ENCODE measurements at places on chromosomes 2 and 18.

DNA sequence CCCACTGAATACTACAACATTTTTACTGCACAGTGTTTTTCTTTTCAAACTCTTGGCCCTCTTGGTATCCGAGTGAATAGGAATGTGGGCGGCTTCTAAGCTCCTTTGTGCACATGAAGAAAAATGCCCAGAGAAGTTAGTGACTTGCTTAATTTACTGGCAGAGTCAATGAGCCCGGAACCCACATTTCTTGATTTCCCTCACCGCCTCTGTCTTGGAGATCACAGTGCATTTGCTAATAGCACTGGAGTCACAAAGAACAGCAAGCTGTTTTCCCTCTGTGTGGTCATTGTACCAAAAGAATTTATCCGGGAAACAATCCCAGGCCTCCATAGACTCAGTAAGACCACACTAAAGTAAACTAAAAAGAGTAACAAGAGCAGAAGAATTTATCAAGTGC, 18.9 kb downstream of the STON1 start:
- no peak for DNase-seq

DNA sequence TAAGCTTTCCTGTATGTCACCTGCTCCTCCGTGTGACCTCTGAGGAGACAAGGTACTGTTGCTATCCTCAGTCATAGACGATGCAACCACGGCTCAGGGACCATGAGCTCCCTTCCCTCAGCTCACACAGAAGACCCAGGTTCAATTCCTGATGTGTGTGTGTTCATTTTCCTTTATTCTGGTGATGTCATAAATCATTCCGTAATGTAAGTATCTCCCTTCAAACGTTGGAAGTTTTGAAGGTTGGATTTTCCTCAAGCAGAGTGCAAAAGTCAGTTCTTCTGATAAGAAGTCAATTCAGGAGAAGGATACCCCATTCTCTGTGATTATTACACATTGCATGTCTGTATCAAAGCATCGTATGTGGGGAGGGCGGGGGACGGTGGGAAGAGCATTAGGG, 118.9 kb upstream of the FAM136A start:
- no peak for DNase-seq

GRCh38 chr2:181152226-181152625, 171.8 kb downstream of the UBE2E3 start:
- no peak for DNase-seq

GRCh38 chr2:54013996-54014395, 43.2 kb upstream of the PSME4 start:
- DNase-seq, result no peak

DNA sequence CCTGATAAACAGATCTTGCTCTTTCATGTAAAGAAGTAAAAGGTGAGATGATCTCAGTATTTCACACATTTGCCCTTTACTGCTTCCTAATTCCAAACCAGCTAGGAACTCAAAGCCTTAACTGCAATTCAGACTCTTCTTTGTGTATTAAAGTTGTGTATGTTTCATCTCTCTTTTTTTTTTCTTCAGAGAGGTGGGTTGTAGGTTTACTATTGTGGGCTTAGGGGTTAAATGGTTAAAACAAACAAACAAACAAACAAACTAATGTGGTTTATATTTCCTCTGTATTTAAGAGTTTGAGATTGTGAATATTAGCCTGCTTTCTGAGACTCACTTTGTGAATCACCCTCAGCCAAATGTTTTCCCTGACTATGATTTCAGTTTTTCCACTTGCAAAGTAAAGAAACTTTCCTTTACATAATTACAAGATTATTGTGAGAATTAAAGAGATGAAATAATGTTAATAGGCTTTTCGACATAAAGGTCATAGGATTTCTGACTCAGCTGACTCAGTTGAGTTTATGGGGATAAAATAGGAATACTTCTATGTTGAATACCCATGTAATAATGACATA, 2.8 kb downstream of the GULP1 start:
- no peak for DNase-seq

DNA sequence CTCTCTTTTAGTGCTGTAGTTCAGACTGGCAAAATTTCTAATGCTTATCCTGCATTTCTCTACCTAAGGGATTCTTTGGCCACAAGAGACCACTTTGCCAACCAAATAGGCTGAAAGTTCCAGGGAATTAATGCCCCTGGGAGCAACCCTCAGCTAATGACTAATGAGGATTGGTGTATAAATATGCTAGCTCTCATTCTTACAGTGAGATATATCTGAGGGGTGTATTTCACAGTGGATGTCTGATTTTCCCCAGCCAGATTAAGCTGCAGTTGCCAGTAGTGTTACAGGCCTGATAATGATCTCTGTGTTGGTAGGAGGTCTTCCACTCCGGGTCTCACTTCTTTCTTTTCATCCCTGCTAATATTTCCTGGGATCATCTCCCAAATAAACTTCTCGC, 90.4 kb downstream of the GULP1 start:
- no peak for DNase-seq

GRCh38 chr2:207252979-207253645, 87.4 kb upstream of the KLF7 start:
- no peak for DNase-seq

- no peak for DNase-seq
These were observed 3.6 kb upstream of the ST3GAL5 start for GRCh38 chr2:85892216-85892944.

- DNase-seq, result no peak
These were observed 18.2 kb downstream of the PTPRM start for GRCh38 chr18:7585276-7585670.

- DNase-seq, result no peak
These were observed 82.0 kb upstream of the IL1R2 start for GRCh38 chr2:101909760-101910159.

GRCh38 chr2:74186038-74186437, 7.4 kb upstream of the MOB1A start:
- peak; percentile 44 for DNase-seq

DNA sequence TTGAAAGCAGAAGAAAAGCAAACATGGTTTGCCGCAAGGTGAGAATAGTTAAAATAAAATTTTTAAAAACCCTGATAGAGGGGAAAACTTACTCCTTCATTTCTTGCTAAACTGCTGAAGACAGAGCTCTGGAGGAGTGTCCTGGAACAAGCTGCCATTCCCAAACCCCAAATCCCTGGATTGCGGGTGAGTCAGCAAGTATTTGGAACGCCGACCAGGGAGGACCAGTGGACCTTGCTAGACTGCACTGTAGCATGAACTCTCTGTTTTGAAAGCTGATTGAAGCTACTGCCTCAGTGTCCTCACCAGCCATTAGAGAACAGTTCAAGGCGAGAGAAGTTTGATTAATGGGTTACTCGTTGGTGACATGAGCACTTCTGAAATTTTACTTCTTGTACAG, 99.4 kb upstream of the RASGRP3 start:
- DNase-seq, result no peak

DNA sequence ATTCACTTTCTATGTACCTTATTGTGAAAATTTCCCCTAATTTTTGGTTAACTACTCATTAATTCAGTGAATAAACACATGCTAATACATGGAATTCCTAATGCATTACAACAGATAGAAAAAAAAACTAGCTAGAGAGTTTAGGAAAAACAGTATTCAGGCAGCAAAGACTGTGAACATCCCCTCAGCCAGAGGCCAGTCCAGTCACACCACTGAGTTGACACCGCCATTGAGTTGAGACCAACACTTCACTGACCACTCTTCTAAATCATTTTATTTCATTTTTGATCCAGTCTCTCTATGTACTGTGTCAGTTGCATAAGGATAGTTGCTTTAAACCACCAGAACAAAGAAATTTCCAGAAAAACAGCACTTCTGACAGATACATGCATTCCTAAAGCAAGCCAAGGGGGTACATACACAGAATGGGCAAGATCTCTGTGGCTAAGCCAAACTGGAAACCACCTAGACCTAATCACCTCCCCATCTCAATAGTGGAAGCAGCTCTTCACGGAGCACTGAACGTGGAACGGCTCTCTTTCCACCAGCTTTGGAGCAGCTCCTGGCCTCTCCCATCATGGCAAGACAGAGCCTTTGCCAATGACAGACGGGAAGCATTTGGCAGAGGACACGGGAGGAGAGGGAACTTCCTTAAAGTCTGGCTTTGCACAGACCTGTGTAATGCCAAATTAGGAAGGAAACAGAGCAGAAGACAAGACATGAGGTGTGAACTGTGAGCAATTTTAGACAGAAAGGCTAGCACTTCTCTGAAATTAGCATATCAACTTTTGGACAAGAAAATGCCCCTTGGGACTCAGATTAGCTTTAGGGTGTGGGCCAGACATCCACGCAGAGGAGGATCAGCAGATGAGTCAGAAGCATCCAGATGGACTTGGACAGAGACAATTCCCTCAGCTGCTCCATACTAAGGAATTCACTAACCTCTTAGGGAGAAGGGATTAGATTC, 36.4 kb downstream of the CACNB4 start:
- no peak for DNase-seq

Data from stimulated activated CD4-positive, alpha-beta T cell treated with anti-CD3 and anti-CD28 coated beads, Interleukin-2, amount 100 ng/mL, for 24 hours (primary cell).